ENCODE measurements at places on chromosomes 7 and 10.

DNA sequence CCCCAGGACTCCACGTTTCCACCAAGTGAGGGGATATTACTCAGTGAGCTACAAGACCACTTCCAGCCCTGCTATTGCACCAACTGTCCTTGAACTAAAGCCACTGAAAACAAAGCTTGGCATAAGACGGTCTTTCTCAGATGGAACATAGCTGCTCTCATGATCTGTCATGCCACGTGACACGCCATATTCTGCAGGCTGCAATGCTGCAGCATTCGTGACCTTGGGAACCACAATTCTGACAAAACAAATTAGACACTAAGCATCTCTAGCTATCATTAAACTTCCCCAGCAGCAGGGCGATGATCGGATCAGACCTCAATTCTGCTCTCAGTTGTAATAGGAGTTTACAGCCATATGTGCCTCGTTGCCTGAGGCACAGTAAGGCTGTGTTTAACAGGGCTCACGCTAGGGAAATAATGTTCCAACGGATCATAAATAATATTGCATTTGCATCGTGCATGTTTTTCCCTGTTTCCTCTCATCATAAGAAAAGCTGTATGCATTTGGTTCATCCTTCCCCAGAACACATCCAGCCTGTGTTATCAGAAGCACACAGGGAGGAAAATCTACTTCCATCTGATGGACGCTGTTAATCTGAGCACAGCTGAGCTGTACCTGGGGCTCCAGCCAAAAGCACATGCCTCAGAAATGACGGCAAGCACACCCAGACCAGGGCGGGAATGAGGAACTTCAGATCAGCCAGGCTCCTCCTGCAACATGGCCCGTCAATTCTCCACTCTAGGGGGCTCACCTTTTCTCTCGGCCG lies 38.6 kb upstream of the CNPY1 start:
- DNase-seq = no peak

DNA sequence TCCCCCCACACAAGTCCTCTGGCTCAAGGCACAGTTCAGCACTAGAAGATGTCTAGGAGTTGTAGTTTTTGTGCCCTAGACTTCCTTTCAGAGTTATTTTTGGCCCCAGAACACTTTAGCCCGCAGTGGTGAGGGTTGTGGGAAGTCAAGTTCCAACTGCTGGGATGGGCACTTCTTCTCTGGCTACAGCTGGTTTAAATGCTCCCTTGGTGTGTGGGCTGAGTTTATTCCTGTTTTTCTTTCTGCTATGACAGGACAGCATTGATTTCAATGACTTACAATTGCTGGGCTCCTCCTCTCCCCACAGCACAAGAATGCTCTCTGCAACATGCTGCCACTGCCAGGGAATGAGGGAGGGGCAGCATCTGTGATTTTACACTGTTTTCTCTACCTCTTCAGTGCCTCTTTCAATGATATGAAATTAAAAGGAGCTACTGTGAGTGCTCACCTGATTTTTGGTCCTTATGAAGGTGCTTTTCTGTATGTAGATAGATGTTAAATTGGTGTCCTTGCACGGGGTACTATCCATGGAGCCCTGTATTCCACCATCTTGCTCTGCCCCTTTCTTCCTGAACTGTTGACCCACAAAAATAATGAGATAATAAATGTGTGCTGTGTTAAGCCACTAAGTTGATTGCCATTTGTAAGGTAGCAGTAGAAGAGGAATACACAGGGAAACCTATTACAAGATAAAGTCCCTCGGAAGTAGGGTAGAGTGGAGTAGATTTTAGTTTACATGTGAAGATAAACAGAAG lies 56.3 kb downstream of the SLC13A1 start:
- DNase-seq = no peak

DNA sequence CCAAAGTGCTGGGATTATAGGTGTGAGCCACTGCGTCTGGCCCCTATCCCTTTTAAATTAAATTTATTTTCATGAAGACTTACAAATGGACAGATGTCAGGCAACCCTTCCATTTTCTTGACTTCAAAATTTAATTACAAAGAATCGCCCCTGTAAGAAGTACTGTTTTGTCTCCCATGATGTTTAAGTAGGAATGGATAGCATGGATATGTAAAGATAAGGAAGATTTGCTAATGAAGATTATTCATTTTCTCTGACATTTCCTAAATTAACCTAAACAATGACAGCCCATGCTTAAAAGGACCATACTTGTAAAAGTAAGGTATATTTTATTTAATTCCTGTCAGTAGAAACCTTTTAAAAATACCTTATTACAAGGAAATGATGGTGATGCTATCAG lies 552.9 kb downstream of the GFRA1 start:
- DNase-seq = no peak

DNA sequence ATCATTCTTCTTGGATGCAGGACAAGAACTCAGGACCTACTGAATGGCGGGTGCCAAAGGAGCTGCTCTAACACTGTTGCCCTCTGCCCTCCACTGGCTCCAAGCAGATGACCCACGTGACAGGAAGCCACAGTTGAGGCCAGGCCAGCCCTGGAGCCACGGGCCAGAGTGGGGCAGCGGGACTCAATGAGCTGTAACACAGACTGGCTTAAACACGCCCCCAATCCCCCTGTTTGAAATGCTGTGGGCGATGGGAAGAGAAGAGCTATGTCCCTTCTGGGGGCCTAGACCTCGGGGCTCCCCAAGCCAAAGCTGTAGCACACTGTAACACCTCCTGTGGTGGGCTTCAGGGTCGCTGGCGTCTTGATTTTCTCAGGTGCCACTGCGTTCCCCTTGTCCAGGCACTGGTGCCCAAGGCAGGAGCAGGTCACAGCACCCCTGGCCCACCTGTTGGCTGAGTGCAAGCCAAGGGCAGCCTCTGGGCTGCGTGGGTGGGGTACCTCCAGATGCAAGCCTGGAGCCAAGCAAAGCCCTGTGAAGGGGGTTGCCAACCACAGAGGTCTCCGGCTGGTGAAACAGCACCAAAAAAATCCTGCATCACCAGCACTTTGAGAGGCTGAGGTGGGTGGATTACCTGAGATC lies 18.6 kb upstream of the ZMIZ2 start:
- DNase-seq = peak; percentile 27

DNA sequence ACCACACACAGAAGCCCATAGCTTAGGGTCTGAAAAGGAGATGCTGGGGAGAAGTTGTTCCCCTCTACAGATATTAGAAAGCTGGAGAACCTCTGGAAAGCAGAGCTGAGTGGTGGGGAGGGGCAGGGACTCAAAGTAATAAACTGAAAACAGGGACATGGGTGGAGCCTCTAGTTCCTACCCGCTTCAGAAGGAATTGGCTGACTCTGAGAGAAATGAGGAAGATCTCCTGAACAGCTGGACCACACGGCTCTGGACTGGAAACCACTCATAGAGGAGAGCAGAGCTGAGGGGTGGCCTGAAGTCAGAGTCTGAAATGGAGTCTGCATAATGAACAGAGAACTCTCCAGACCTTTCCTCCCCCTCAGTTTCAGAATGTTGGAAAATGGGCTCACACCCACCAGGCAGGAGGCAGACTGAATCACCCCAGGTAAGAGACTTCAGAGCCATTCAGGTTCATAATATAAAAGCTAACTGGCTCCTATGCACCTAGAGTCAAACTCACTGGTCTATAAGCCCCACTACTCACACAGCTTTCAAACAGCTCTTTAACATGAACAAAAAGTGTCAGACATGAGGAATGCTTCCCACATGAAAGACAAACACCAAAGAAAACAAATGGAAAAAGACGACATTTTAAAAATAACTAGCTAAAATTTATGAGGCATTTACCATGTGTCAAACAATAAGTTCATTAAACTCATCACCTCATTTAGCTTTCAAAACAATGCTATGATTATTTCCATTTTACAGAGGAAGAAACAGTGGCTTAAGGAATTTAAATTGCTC lies 68.1 kb downstream of the RNF216 start:
- DNase-seq = no peak

GRCh38 chr10:72254813-72255568 lies 18.7 kb upstream of the DDIT4 start:
- DNase-seq = peak; percentile 74

DNA sequence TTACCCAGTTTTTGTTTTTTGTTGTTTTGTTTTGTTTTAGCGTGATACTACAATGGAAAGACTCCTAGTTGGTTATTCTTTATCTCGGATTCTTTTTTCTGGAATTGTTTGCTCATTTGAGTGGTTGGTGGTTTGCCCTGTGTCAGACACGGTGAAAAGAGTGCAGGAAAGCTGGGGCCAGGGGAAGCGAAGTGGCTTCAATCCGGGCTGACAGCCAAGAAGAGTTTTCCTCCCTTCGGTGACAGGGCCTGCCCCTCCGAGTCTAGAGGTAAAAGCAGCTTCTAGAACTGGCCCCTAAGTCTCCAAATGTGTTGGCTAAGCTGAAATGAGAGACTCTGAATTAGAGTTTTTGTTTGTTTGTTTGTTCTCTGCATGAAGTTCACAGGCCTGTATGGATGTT lies 5.7 kb upstream of the AP5Z1 start:
- peak; percentile 68 for DNase-seq

DNA sequence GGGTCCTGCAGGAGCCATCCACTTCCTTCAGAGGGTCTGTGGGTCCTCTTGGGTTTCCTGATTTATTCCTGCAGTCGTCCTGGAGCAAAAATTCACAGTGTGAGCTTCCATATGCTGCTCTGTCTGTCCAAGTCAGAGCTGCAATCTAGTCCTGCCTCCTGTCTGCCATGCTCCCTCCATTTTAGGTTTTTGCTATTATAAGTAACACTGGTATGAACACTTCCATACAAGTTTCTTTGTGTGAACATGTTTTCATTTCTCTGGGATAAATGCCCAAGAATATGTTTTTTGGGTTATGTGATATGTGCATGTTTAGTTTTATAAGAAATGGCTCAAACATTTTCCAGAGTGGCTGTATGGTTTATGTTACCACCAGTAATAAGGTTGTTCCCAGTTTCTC lies 188.1 kb downstream of the ACTR3B start:
- DNase-seq = no peak

DNA sequence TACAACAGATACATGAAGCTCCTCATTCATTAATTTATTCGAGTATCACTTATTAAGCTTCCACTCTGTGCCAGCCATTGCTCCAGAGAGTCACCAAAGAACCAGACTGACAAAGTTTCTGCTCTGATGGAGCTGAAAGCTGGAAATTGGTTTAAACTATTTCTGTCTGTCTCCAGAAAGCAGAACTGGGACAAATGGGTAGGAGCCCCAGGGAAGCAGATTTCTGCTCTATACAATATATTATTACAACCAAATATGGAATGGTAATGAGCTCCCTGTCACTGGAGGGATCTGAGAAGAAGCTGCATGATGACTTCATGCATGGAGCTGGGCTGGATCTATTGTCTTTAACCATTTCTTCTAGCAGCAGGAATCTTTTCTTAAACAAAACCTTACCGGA lies 165.4 kb upstream of the ADO start:
- DNase-seq = no peak

DNA sequence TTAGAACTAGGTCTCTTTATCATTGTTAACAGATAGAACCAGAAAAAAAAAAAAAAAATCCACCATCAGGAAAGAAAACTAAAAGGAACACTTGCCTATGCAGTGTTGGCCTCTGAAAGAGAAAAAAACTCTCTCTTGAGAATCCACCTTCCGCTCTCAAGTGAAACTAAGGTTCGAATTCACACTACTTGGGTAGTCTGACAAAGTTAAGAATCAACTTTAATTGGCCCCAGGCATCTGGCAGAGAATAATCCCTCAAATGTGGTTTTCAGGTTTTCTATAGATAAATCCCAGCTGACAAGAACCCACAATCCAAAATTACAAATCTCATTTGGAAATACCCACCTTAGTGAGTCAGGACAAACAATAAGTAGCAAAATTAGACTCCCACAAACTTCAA lies 199.7 kb upstream of the LRRN3 start:
- DNase-seq = no peak

DNA sequence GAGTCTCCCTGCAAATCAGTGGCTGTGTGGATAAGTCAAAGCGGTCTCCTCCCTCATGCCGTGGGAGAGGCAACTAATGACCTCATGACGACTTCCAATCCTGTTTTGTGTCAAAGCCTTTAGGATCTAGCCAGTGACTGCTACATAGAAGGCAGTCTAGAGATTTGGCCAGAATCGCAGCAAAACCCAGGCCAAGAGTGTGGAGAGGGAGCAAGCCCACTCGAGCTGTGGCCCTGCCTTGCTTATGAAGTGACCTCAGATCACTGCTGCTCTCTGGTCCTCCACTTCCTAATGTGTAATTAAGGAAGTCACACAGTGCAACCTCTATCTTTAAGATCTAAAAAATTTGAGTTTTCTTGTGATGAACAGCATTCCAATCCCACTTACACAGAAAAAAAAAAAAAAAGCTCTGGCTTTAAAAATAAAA lies 296.7 kb upstream of the KLF6 start:
- DNase-seq = no peak

DNA sequence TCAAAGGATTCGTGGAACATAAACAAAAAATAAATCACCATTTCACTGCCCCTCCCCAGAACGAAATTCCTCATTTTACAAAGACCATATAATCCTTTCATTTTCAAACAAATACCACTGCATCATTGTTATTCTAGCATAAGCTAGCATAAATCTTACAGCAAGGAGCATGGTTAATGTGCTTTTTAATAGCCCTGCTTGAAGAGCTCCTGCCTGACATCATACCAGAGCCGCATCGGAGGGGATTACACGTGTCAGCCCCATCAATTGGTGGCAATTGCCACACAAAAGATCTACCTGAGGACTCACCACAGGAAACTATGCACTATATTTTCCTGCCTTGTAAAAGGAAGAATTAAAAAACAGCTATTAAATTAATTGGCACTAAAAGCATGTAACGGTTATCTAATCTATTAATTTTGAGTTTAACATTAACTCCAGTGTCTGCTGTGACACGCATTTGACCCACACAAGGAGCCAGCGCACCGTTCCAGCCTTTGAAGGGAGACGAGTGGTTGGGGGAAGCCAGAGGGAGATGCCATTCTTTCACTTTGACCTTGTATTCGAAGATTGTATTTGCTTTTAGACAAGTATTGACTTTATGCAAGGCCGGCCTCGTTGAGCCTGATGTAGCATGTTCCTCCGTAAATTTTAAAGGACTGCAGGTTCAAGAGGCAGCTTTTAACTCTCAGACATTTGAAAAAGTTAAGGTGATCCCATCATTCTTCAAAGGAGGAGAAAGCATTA lies 261.1 kb upstream of the RNF32 start:
- no peak for DNase-seq

DNA sequence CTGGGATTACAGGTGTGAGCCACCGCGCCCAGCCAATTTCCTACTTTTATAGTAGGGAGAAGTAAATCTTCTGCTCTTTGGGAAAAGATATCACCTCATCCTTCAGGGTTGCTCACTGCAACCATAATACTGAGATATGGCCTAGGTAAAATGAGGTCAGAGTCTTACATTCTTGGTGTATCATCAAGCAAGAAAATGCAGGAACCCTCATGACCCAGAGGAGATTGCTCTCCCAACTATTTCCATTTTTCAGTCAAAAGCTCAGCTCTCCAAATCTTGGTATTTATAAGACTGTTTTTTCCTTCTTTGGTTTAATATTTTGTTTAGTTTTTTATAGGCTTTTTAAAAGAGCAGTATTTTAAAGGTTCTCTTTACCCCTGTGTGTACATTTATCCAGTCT lies 20.9 kb upstream of the PHYHIPL start:
- DNase-seq = no peak
